ENCODE measurements at places on chromosomes 16 and 17.

DNA sequence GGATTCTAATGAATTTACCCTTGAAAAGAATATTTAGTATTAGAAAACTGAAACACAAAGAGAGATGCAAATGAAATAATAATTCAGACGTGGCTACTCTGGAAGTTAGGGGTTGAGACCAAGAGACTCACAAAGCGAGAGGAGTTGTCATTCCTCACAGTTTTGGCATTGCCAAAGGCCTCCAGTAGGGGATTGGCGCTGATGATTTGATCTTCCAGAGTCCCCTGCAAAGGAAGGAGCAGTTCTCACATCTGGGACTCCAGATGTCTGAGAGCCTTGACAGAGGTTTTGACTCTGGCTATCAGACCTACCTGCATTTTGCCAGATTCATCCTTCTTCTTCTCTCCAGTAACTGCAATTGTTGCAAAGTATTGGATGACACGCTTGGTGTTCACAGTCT, 6.6 kb downstream of the MYH8 start:
- DNase-seq, result no peak

- no peak for DNase-seq
These were observed 32.7 kb downstream of the CDK5R1 start for GRCh38 chr17:32519228-32520103.

GRCh38 chr17:78357177-78357586, 2.7 kb downstream of the SOCS3 start:
- no peak for DNase-seq

DNA sequence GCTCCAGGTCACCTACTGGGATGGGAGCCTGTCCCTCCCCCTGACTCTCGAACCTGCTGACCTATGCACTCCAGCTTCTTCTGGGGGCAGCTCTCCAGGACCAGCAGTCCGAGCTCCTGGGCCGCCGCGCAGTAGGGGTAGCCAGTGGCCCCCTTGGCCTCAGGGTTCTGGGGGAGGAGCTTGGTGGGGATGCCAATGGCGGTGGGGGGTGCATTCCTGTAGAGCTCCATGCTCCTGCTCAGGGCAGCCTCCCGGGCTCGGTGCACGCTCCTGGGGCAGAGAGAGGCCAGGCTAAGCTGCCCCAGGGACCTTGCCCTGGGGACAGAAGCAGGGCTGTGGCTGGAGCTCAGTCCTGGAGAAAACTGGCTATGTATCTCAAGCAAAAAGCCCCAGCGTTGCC, 7.7 kb upstream of the SPATA2L start:
- no peak for DNase-seq
